ENCODE measurements at places on chromosomes 5 and 9. TPM values are rescaled to one million over a fixed set of nuclear protein-coding genes. Genes with fewer than 3 reads are reported as not detected.

SV2C gene
- total RNA-seq = not detected

RALGDS gene
- total RNA-seq = 17.8 TPM

ZNF622 gene
- total RNA-seq = 40.4 TPM

LCN6 gene
- not detected for total RNA-seq

WDR41 gene
- total RNA-seq = 72.1 TPM

FGD3 gene
- total RNA-seq = not detected

SH3GL2 gene
- total RNA-seq = not detected

FAM200C gene
- 5.6 TPM for total RNA-seq

ANKRD33B gene
- 0.46 TPM for total RNA-seq

SLC45A2 gene
- total RNA-seq = 0.19 TPM

CTSV gene
- total RNA-seq = 8.1 TPM

HMCN2 gene
- 12.1 TPM for total RNA-seq

GARIN3 gene
- total RNA-seq = not detected

GRCh38 chr5:159053216-159053615, 46.5 kb downstream of the EBF1 start:
- no peak for DNase-seq

GRCh38 chr9:121858788-121859187, 207.4 kb downstream of the DAB2IP start:
- no peak for DNase-seq

DNA sequence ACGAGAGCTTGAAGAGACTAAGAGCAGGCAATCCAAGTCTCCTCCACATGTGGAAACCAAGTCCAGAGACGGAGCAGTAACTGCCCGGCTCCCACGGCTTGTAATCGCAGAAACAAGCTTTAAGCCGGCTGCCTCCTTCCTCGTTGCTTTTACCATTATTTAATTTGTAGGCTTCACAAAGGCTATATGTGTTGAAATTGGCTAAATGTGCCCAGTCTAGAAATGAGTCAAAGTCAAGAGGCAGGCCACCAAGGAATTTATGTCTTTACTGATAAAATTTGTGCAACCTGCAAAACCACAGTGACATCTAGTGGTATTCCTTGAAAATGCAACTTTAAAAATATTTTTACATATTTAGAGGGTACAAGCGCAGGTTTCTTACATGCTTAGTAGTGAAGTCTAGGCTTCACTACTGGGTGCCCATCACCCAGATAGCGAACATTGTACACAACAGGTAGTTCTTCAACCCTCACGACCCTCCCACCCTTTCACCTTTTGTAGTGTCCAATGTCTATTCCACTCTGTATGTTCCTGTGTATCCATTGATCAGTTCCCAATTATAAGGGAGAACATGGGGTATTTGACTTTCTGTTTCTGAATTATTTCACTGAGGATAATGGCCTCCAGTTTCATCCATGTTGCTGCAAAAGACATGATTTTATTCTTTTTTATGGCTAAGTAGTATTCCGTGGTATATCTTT, 33.5 kb upstream of the EBF1 start:
- DNase-seq = peak; percentile 64

DNA sequence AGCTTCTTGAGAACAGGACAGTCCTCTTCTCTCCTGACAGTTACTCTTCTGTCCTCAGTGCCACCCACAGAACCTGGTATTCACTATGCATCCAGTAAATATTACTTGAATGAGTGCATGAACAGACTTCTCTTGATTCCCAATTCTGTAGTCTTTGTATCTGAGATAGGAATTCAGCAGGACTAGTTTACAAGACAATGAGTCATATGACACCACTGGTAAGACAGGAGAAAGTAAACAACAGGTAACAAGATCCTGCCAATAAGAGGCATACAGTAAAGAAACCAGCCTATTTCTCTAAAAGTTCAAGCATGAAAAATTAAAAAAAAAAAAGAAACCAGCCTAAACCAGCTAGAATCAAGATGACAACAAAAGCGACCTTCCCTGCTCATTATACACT, 6.2 kb downstream of the ZNF883 start:
- no peak for DNase-seq

- peak; percentile 18 for DNase-seq
Measured at GRCh38 chr5:31237174-31237573, 43.7 kb downstream of the CDH6 start.

DNA sequence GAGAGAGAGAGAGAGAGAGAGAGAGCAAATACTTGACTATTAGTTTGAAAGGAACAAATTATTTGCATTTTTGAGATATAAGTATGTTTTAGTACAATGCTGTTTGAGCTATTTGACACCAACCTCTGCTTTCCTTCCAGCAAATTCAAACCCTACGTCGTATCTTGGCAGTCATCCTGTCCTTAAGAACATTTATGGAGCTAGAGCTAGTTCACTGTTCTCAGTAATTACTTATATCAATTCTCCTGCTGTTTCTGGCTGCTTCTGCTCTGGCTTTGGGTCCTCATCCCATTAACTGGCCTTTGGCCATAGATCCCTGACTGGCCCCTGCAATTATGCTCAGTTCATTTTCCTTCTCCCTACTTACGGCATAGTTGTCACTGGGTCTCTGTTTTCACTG, 19.9 kb upstream of the ERAP2 start:
- no peak for DNase-seq

GRCh38 chr9:91423785-91424402, at the start of gene NFIL3:
Gene NFIL3 (minus strand): TSS chr9:91423832. CDS start chr9:91410734, 13,098 bp downstream.
- peak; percentile 72 for DNase-seq

DNA sequence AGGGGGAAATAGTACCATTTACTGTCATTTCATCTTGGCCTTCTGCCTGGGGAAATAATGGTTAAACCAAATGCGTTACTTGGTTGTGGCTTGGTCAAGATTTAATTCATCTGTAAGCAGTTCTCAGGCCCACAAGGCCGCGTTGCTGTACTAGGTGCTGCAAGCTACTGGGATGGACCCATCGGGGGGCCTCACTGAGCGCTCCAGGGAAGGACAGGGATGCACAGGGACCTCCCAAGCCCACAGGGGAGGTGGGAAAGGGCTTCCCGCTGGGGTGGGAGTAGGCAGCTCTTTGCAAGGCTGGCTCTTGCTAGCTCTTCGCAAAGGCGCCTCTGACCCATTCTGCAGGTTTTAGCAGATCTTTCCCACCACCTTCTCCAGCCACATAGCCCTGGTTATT, 8.0 kb downstream of the GFPT2 start:
- no peak for DNase-seq

DNA sequence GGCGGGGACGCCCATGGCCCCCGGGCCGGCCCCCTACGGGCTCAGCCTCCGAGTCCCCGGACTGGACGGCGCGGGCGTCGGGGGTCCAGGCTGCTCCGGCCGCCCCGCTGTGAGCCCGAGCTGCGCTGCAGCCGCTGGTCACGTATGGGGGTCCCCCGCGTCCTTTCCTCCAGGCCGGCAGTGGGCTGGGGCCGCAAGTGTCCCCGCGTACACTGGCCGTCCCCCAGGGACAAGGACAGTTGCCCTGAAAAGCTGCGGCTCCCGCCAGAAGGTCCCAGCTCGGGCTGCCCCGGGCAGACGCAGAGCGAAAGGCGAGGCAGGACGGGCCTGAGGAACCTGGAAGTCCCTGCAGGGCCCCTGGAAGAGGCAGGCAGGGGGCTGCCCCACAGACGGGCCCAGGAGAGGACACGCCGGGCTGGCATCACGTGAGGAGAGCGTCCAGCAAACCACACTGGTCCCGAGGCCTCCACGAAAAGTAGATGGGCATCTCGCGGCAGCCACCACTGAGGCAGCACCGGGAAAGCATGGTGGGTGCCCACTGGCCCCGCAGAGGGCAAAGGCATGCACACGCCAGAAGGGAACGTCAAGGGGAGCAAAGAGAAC, 3.3 kb upstream of the NKD2 start:
- no peak for DNase-seq

- DNase-seq = no peak
Measured at GRCh38 chr5:119318256-119318894, 37.4 kb upstream of the TNFAIP8 start.

GRCh38 chr5:110063640-110064602, 374.2 kb downstream of the MAN2A1 start:
- DNase-seq = peak; percentile 58

- DNase-seq = no peak
Measured at GRCh38 chr5:40623480-40624420, 56.0 kb upstream of the PTGER4 start.

GRCh38 chr9:114607671-114608524, 3.2 kb upstream of the TMEM268 start:
- DNase-seq = no peak

DNA sequence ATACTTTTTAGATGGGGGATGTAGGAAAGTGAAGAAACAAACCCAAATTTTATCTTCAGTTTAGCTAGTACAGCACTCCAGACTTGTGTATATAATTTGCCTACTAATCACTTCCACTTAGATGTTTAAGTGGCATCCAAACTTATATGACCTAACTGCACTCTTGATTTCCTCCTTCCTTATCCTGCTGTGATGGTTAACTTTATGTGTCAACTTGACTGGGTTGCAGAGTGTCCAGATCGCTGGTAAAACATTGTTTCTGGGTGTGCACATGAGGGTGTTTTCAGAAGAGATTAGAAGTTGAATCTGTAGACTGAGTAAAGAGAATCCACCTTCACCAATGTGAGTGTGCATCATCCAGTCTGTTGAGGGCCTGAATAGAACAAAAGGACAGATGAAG, 79.8 kb downstream of the PCSK1 start:
- DNase-seq = no peak

GRCh38 chr9:114424126-114424525, 36.3 kb upstream of the AKNA start:
- no peak for DNase-seq

DNA sequence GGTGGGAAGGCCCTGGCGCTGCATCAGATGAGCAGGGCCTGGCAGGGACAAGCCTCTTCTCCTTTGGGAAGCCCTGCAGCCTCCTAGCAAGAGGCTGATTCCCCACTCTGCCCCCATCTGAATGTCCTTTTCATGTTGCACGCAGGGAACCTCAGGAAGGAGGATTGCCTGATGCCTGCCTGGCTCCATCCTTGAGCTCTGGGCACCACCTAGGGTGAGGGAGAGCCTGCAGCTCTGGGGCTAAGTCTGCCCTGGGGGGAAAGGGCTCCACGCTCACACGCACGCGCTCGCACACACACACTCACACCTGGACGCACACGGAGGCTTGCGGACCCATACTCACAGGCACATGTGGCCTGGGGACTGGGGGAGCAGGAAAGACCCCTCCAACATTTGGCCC, 86.6 kb downstream of the LMX1B start:
- DNase-seq = no peak

GRCh38 chr9:89619019-89619418, 14.2 kb downstream of the GADD45G start:
- no peak for DNase-seq

GRCh38 chr5:168218746-168219145, 72.7 kb upstream of the WWC1 start:
- DNase-seq = no peak

- DNase-seq = no peak
Measured at GRCh38 chr5:170293273-170293672, 4.3 kb downstream of the LCP2 start.

- DNase-seq = peak; percentile 54
Measured at GRCh38 chr9:19229595-19230354, 718 bp upstream of the DENND4C start.

DNA sequence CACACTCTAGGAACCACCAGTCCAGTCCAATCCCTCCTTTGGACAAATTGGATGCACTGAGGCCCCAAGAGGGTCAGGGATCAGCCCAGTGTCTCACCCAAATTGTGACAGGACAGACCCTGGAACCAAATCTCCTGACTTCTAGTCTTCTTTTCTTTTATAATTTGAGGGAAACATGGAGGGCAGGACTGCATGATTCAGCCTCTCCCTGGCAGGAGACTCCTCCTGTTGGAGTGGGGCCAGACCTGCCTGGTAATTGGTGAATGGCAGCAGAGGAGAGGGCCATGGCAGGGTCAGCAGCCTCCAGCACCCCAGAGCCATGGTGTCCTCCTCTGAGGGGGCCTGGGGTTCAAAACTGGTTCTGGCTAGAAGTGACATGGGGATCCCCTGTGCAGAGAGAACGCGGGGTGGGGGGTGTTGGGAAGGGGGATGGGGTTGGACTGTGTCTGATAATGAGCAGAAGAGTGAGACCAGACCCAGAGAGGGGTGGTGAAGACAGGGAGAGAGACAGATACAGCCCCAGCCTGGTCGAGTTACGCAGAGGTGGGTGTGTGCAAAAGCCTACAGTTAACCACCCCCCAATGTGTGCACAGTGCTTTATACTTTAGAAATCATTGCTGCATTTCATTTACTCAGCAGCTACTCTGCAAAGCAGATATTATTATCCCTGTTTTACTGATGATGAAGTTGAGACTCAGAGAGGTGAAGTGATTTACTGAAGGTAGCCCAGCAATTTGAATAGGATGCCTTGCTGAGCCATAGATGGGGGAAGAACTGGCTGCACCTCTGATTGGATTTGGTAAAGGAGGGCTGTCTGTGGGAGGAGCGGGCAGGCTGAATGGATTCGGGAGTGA, 3.8 kb upstream of the SYNPO start:
- peak; percentile 70 for DNase-seq

- peak; percentile 2 for DNase-seq
Measured at GRCh38 chr5:44568519-44568918, 179.3 kb upstream of the FGF10 start.

DNA sequence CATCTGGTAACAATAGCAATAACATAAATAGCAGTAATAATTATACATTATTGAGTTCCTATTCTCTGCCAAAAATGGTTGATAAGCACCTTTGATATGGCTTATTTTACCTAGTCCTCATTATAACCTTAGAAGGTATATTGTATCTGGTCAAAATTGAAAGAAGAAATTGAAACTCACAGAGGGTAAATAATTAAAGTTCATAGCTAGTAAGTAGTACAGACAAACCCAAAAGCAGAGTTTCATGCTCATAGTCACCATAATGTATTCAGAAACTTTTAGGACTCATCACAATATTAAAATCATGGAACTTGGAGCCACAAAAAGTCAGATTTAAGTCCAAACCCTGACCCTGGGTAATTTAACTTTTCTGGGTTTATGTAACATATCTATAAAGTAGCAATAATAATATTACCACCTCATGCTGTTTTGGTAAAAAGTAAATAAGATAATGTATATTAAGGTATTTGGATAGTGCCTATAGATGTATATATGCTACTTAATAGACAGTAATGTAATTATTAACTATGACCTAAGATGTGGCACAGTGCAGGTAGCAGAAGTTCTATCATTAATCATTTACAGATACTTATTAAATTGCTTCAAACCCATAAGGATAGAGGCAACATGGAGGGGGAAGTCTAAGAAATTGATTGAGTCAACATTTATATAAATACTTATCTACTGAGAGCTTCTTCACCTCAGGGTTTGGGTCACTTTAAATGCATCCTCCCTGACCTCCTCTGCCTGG, 32.4 kb downstream of the STK32A start:
- no peak for DNase-seq

All from LHCN-M2 (cell line).